ENCODE measurements at places on chromosomes 1 and 21.

GRCh38 chr1:232504651-232505050, 125.3 kb downstream of the SIPA1L2 start:
- DNase-seq, result no peak

DNA sequence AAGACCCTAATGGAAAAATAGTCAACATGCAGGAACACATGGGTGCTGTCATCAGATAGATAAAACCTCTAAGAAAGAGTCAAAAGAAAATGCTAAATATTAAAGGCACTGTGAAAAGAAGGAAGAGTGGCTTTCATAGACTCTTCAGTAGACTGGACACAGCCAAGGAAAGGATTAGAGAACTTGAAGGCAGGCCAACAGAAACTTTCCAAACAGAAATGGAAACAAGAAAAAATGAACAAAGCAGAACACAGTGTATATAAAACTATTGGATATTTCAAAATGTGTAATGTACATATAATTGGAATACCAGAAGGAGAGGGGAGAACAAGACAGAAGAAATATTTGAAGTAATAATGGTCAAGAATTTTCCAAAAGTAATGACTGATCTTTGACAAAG, 431.9 kb downstream of the MATN1 start:
- no peak for DNase-seq

GRCh38 chr1:110346690-110347089, 7.5 kb downstream of the RBM15 start:
- DNase-seq, result no peak

DNA sequence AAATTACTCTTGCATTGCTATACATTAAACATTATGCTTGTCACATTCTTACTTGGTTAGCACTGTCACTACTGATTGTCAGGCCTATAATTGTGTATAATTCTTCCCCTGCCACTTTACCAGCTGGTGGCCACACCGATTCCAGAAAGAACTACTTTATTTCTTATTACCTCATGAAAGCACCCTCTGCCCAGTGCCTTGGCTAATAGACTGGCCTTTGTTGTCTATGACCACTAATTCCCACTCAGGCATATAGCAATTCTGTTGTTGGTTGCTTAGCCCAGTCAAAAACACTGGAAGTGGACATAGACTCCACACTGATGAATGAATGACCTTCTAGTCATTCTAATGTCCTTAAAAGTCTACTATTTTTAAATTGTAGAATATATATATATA, 35.6 kb downstream of the MRPL39 start:
- DNase-seq, result no peak

DNA sequence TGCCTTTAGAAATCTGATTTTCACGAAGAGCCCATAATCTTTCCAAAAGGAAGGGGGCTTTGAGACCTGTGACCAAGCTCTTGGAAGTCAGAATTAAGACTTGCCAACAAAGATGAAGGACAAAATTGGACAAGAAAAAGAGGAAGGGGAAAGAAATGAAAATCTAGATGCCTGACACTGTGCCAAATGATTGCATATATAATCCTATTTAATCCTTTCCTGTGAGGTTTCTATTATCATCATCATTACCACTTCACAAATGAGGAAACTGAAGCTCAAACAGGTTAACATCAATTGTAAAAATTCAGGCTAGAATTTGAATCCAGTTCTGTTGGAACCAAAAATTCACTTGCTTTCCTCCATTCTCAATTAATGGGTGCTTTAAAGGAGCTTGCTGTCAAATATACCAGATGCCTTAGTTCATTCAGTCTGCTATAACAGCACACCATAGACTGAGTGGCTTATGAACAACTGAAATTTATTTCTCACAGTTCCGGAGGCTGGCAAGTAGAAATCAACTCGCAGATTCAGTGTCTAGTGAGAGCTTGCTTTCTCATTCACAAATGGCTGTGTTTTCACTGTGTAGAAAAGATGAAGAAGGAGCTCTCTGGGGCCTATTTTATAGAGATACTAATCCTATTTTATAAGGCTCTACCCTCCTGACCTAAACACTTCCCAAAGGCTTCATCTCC, 197.5 kb upstream of the ST6GALNAC5 start:
- no peak for DNase-seq

GRCh38 chr1:58929671-58930325, 146.0 kb upstream of the JUN start:
- DNase-seq, result no peak

- no peak for DNase-seq
Observed at GRCh38 chr1:181344091-181344490, 139.2 kb upstream of the CACNA1E start.

- DNase-seq, result no peak
Observed at GRCh38 chr1:39690794-39691382, 345 bp downstream of the HPCAL4 start.

GRCh38 chr1:8985915-8986813, 40.1 kb downstream of the SLC2A7 start:
- DNase-seq, result peak; percentile 74

- no peak for DNase-seq
Observed at GRCh38 chr1:29542548-29542947, 306.2 kb downstream of the PTPRU start.

GRCh38 chr1:111742938-111743549, 3.8 kb upstream of the INKA2 start:
- peak; percentile 69 for DNase-seq

DNA sequence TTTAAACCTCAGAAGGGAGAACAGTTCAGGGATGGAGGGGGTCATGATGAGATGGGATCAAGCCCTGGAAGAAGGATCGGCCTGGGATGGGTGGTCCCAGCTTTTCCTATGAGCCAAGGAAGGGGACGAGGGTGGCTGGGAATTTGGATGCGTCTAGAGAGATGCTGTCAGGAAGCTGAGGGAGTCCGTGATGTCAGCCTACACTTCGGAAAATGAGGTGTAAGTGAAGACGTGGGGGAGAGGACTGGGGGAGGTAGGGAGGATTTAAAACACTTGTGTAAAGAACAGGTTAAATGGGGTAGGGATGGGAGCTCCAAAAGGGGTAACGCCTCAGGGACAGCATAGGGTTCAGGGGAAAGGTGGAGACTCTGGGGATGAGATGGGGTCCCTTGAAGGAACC, 27.5 kb downstream of the DLGAP3 start:
- no peak for DNase-seq

- DNase-seq, result no peak
Observed at GRCh38 chr1:1948783-1949182, 29.7 kb upstream of the TMEM52 start.

DNA sequence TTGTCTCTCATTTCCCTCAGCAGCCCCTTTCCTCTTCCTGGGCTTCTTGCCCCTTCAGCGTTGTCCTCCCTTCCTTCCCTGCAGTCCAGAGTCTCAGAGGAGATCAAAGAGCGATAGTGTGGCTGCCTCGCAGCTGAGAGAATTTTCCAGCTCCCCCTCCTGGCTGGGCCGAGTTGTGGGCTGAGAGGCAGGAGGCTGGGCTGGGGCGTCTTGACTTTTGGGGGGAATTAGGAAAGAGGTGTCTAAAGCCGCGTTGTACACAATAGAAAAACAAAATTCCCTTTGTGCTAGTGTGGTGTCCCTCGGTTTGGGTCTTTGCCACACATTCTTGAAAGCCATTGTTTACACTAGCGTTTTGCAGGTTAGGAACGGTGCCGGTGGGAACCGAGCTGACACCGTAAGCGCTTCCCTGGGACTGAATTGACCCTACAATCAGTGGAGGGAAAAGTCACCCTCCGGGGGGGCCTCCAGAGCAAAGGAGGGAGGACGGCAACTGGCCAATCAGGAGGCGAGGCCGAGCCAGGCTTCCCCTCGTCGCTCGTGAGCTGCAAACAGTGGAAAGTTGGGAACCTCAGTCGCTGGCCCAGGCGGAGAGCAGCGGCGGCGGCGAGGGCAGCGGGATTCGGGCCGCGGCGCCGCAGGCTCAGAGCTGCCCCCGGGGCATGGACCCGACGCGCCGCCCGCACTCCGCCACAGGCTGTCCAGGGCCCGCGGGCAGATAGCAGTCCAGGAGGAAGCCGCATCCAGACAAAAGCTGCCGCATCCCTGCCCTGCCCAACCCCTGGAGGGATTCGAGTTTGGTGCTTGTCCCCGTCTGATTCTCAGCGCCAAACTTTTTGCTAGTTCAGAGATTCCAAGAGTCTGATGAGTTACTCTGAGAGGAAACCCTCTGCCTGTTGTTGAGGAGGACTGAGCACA, at the start of gene HMCN1:
Gene HMCN1, plus strand, starts transcription at position 574 of the 918 bp plus-strand sequence. CDS start 389 bp downstream, outside the sequence.
- peak; percentile 49 for DNase-seq

DNA sequence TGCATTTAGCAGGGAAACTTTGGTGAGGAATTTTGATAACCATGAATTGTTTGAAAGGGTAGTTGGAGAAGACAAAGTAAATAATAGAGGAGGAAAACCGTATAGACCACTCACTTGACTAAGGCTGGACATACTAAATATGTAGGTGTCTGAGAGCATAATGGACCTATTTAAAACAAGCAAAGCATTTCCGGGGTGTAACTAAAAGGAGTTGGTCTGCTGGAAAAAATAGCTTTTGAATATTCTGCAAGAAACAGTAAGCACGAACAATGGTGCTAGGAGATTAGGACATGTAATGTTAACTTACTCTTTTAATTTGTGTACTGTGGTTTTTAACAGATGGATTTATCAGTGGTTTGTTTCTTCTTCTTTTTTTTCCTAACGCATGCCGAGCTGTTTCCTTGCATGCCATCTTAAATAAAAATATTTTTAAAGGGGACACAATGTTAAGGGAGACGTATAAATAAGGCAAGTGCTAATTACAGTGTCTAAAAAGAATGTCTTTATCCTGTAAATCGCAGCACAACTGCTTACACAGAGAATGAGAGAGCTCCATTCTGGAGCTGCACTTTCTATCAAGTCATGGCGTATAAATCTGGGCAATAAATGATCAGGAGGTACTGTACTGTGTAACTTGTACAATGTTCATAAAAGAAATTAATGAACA, 492.1 kb downstream of the LMO4 start:
- DNase-seq, result no peak

DNA sequence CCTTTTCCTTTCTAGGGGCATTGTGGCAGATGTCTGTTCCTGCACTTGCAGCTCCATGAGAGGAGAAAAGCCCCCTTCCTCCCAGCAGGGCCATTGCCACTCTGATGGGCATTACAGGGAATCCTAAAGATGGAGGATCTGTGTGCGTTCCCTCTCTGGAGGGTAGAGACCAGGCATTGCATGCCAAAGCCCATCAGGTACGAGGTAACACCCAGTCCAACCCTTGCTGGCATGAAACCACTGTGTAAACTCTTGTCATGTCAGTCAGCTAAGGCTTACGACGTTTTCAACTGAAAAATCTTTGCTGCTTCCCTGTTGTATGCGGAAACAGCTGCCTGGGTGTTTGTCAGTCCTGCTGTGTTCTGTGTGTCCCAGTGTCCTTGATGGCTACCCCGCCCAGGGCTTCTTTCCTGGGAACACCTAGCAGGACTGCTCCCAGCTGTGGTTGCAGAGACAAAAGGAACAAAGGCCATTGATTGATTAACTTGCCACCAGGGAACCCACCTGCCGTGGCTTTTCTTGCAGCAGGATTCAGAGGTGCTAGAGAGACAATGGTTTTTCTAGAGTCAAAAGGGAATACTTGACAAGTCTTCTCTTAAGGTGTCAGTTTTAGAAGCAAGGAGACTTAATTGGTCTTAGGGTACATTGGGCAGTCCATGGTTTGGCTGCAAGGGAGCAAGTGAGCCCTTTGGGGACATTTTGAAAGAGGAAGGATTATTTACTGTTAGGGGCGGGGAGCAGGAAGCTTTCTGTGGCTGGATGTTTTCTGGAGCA, 24.6 kb downstream of the B3GALT5 start:
- DNase-seq, result no peak

DNA sequence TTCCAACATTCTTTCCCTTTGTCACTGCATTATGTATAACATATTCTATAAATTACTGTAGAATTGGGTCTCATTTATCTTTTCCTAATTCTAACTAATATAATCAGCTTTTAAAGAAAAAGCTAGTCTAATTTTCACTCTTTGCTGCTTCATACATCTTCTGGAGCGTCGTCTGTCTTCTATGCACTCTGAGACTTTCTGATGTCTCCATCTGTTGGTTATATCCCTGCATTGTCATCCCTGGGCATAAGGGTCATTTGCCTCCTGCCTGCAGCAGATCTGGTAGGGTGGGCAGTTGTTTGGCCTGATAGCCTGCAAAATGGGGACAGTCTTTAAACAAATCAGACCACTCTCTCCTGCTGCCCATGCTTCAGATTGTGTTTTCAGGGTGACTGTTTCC, 40.8 kb upstream of the DYNLT5 start:
- DNase-seq, result no peak

- DNase-seq, result peak; percentile 5
Observed at GRCh38 chr1:220775240-220775853, 11.4 kb upstream of the MTARC1 start.

- DNase-seq, result no peak
Observed at GRCh38 chr21:31103163-31103562, 64.9 kb upstream of the KRTAP19-8 start.

GRCh38 chr1:10631121-10631810, 156.5 kb downstream of the PEX14 start:
- DNase-seq, result no peak

DNA sequence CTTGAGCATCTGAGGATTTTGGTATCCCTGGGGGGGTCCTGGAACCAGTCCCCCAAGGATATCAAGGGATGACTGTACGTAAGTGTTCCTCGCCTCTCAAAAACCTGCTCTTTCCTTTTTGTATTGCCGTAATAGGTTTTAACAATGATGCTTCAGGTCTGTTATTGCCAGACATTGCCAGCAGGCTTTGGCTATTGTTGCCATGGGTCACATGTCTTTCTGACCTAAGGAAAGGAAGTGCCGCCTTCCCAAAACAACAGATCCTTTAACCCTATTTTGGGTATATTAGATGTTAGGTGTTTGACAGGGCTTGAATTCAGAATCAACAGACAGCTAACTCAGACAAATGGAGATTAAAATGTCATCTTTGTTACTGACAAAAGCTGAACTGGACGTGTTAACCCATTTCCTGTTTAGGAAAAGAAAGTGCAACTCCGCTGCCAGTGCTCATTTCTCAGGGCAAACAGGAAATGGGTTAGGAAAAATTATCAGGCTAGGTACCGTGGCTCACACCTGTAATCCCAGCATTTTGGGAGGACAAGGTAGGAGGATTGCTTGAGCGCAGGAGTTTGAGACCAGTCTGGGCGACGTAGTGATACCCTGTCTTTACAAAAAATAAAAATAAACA, 12.4 kb upstream of the PRPF38B start:
- DNase-seq, result no peak

GRCh38 chr21:32567626-32568025, 17.7 kb downstream of the TCP10L start:
- DNase-seq, result no peak

- DNase-seq, result no peak
Observed at GRCh38 chr21:44513389-44514217, 26.4 kb downstream of the KRTAP10-1 start.

DNA sequence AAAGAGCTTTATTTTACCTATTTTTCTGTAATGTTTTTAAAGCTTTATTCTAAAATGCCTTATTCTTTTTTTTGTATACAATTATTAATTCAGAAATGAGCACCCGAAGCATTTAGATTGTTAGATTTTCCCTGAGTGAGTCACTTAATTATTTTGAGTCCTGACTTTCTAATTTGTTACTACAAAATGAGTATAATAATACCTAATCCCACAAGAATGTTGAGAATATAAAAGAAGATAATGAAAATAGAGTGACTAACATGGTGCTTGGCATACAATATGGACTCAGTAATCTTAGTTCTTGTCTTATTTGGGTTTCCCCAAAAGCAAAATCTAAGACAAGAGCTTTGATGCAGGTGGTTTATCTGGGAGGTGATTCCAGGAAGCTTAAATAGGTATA, 142.2 kb downstream of the LHX8 start:
- no peak for DNase-seq

GRCh38 chr1:221880182-221880581, 138.3 kb upstream of the DUSP10 start:
- DNase-seq, result no peak

GRCh38 chr1:179206812-179207211, 22.7 kb downstream of the ABL2 start:
- no peak for DNase-seq

Measured in T1000 (cell line).